Glutamatergic neuron (in vitro differentiated cells): ENCODE measurements at places on chromosomes 6 and 20. TPM values are rescaled to one million over a fixed set of nuclear protein-coding genes. Genes with fewer than 3 reads are reported as not detected.

DNA sequence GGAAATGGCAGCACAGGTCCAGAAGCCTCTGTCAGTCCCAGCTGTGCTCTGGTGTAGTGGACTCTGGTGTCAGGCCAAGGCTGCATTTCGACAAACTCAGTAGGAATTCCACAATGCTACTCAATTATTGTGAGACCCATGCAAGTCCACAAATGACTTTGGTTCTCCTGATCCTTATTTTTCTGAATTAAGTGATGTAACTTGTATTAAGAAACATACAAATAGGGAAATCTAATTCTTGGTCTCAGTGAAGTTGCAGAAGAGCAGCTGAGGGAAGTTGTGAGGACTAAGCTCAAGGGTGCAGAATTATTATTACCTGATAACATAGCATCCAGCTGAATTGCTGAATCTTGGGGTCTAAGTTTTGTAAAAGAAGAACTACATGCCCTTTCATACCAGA is 116.8 kb downstream of the MAFB start:
- no peak for DNase-seq

SMIM8 gene
- 22.5 TPM for total RNA-seq

GRCh38 chr6:98395610-98396166 is 438.7 kb upstream of the POU3F2 start:
- DNase-seq, result no peak

- DNase-seq, result no peak
These were observed 342.4 kb upstream of the PLCB4 start for GRCh38 chr20:8726460-8726859.

GRCh38 chr20:44644667-44645131 is 6.8 kb downstream of the ADA start:
- DNase-seq, result no peak

ESF1 gene
- 16.1 TPM for total RNA-seq

OXT gene
- total RNA-seq, result not detected

DNA sequence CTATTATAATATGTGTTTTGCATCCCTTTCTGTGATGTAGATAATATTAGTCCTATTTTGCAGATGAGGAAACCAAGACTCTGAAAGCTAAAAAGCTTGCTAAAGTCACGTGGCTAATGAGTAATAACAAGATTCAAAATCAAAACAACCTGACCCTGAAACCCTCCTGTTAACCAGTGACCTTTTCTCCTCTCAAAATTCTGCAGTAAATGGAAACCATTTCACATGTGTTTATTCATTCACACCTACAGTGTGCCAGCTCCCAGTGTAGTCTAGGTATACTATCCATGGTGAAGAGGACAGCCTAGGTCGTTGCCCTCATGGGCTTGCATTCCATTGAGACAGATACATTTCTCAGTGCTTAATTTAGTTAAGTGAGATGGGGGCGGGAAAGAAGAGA is 30.6 kb upstream of the PHACTR2 start:
- no peak for DNase-seq

GRCh38 chr6:169215201-169215681 is 38.4 kb downstream of the THBS2 start:
- DNase-seq, result no peak

GRCh38 chr6:13066050-13066449 is 262.3 kb downstream of the TBC1D7 start:
- no peak for DNase-seq

DNA sequence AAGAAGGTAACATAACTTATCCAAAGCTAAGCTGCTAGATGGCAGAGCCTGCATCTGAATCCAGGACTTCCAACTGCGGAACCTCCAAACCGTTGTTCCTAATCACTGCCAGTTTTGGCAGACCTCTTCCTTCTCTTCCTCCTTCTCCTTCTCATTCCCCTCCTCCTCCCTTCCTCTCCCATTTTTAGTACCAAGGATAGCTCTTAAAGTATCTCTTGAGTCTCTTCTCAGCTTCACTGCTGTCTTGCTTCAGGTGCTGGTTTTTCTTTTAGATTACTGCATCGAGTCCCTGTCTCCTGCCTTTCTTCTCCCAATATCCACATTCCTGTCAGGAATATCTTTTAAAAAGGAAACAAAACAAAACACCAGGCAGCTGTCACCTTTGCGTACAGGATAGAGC is 77.1 kb downstream of the CDYL start:
- DNase-seq, result no peak

DNA sequence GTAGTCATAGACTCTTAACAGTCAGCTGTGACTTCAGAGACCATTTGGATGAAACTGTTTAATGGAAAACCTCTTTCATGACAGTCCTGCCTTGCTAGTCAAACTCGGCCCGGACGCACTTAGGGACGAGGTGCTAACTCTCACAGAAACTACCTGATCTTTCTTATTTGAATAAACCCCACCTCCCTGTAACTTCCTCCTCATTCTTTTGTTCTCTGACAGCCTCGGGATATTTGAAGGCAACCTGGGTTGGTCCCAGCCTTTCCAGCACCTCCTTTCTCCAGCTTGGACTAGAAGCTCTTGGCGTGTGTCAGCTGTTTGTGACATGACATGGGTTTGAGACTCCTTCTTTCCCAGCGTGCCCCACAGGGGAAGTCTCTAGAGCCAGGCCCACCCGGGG is 175.3 kb upstream of the EXOC2 start:
- no peak for DNase-seq
